ENCODE measurements at places on chromosomes 4 and X.

DNA sequence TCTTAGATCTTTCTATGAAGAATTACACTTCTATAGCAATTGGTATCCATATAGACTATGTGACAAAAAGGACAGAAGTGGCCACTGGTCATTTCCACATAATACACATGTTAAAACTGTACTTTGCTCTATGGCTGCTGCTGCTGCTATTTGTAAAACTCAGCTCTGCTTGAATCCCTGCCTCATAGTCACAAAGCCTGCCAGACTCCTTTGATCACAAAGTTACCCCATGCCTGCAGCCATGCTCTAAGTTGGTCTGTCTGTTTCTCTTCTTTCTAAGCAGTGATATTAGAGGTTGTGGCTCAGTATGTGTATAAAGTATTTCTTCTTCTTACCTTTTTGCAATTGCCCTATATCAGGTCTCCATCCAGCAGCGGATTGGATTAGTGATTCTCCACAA is 210.9 kb downstream of the GRID2 start:
- DNase-seq, result no peak

GRCh38 chr4:83589279-83589678 is 53.4 kb downstream of the GPAT3 start:
- no peak for DNase-seq

DNA sequence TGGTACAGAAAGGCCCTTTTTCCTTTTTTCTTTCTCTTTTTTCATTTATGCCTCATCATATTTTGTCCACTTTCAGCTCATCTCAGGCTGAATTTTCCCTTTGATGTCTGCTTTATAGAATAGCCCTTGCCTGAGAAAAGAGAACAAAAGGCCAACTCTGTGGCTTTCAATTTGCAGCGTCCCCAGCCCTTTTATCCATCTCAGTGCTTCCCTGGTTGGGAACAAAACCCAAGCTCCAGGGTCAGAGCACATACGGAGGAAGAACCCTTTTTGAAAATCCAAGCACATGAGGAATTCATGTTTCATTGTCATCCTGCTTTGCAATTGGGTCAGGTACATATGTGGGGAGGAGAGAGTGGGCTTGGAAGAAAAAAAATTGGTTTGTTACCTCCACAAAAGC is 47.5 kb downstream of the TMEM164 start:
- DNase-seq, result no peak

DNA sequence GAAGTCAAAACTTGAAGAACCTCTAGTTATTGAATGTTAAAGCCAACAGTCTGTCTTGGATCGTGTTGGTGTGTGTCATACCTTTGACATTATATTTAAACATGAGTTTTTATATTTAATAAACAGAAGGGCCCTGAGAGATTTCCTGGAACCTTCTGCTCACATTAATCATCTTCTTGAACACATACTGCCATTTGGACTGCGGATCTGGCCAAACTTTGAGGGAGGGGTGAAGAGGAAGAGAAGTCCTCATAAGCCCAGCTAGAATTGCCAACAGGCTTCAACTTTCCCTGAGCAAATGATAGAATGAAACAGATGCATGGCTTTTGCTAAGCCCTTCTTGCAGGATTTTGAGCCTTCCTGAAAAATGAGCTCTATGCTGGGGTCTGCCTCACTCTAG is 27.4 kb downstream of the CCKAR start:
- no peak for DNase-seq

- no peak for DNase-seq
Measured at GRCh38 chrX:47272013-47272408, 39.2 kb downstream of the USP11 start.

DNA sequence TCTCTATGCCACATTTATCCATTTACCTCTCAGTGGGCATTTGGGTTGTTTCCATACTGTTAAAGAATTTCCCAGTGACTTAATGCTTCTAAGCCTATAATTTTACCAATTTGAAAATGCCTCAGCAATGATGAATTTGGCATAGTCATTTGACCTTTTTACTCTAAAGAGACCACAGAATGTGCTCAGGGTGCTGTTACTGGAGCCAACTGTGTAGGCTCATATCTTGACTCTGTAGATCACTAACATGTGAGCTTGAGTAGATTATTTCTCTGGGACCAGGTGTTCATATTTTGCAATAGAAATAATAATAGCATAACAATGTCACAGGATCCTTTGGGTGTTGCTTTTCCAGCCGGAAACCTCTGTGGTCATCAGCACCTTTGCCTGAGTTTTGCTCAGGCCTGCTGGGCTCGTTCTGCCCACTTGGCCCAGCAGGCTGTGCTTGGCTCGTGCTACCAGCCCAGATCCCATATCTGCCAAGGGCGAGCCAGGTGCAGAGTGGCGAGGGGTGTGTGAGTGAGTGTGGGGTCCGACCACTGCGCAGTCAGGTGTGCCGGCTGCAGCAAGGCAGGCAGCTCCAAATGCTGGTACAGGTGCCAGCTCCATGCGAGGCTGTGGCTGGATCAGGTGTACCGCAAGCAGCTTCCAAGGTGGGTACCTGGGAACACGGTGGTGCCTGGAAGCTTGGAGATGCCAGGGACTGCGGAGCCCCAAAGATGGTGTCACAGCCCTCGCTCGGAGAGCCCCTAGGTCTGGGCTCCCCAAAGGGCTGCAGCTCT is 70.6 kb upstream of the ANK2 start:
- DNase-seq, result no peak

DNA sequence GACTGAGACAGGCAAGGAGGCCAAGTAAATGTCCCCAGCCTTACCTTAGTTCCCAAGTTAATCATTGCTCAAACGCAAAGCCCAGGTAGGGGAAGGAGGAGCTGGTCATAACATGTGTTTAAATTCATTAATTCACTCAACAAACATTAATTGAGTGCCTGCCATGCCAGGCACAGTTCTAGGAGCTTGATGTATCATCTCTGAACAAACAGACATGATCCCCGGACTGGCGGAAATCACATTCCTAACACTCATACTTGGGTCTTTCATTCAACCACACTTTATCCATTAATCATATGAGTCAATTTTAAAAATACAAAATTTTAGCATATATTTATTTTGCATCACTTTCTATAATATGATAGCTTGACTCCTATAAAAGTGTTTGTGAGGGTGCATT is 335.3 kb upstream of the NOCT start:
- DNase-seq, result no peak

DNA sequence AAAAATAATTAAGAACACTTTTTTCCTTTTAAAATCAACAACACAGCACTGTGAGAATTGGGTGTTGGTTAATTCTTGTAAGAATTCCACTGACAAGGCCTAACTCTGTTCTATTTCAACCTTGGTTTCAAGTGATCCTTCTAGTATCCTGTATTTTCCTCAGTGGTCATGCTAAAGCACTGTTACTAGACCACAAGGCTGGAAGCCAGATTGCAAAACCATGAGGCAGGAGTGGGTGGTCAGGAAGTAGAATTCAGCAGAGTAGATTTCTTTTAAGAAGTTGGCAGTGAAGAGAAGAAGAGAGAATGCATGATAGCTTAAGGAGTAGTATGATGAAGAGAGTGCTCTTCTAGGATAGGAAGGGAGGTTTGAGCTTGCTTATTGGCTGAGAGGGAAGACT is 71.6 kb upstream of the LEF1 start:
- DNase-seq, result no peak

- peak; percentile 66 for DNase-seq
Measured at GRCh38 chrX:40013266-40014195, 84.2 kb downstream of the BCOR start.

DNA sequence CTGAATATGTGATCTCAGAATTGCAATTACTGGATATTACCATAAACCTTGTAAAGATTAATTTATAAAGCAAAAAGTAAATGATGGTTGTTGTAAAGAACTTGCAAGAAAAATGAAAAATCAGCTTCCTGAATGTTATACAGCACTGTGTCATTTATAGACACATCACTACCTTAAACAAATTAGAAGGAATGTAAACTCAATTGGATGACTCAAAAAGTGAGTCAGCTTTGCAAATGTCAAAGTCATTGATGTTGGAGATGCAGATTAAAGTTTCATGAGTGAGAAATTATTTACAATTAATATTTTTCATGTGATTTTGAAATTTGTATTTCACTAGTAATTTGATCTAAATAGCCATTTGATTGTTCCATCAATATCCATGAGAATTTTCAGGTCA is 193.2 kb downstream of the RAPGEF2 start:
- no peak for DNase-seq

DNA sequence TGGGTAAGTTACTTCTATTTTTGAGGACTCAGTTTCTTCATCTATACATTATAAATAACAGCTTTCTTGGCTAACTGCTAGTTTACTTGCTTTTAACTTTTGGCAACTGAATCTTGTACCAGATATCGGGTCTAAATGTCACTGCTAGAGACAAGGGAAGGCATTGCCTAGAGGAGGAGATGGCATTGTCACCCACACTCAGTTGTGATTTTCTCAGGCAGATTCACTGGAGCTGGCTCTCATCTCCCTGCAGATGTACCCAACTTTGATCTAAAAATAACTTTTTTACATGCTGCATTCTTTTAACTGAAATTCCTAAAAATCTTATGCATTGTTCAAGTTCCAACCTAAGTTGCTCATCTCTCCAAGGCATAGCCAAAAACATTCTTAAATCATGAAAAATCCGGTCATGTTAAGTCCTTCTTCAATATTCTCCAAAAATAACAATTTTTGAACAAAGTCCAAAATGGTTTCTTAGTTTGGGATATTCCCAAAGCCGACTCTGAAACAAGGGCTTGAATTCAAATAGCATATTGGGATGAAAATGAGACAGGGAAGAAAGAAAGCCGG is 469.0 kb upstream of the BOD1L1 start:
- no peak for DNase-seq

DNA sequence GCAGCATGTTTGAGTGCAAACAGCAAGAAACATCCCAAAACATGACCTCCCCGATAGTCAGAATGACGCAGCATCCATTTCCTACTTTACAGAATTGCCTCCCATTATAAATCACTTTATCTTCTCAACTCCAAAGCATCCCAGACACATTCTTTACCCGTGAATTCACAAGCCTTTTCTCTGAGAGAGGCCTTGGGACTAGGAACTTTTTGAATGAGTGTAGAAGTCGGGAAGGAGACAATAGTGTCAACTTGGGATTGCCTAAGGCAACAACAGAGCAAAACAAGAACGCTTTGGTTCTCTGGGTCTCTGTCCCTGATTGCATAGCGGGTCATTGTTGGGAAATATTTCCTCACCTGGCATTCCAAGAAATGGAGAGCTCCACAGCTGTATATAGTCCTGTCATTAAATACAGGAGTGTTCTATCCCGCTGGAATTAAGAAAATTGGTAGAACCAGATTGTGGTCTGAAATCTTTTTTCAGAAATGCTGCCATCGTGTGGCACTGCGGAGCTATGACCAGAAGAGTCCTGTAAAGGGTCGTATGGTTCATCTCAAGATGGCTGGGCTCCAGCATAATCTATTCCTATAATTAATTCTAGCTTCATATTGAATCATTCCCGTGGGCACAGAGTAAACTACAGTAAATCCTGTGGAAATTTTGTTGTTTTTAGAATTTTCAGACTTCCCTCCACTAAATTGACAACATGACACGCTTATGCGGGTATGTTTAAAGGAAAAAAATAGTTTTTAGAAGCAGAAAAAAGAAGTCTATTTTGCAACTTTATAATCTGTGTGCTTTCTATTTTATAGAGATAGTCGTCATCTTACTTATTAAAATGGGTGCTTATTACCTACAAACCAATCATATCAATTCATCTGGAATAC is 2.0 kb upstream of the SPP1 start:
- DNase-seq, result peak; percentile 64

DNA sequence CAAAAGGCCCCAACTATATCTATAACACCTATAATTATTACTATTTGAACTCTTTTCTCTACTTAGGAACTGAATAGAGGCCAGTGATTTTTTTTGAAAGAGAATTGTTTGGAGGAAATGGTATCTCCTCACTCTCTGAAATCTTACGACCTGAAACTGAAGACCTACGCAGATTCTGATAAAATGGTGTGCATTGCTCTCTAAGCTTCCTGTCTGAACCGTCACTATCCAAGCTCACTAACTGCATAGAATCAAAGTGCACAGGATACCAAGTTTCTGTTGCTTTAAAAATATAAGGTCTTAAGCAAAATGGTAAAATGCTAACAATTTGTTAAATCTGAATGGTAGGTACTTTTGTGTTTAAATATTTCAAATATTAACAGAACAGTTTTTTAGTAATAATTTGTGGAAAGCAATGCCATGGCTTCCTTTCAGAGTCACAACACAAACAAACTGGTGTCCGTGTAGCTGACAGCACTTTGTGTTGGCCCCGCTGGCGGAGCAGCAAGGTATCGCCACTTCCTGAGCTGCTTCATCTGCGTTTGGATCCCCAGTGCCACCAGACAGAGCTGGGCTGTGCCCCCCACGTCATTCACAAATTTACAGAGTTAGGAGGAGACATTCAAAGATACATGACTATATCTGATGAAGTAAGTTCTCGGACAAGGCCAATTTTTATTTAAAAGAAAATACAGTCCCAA is 313.9 kb downstream of the FBXW7 start:
- DNase-seq, result no peak

DNA sequence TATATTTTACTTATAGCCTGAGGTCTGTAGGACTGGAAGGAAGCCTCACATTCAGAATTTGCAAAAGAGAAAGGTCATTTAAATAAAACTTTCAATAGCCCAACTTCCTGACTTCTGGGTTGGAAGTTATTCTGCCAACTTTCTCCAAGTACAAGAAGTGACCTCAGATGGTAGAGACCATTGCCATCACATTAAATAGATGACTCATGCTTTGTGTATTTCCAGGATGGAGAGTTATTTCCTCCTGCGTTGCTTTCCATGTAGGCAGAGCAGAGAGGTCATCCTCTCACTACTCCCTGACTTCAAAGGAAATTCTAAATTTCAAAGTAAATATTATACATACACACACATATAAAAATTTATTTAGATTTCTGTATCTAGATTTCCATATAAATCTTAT is 73.0 kb upstream of the NR3C2 start:
- no peak for DNase-seq

- no peak for DNase-seq
Measured at GRCh38 chr4:189202869-189203271, 737.8 kb upstream of the FRG1 start.

DNA sequence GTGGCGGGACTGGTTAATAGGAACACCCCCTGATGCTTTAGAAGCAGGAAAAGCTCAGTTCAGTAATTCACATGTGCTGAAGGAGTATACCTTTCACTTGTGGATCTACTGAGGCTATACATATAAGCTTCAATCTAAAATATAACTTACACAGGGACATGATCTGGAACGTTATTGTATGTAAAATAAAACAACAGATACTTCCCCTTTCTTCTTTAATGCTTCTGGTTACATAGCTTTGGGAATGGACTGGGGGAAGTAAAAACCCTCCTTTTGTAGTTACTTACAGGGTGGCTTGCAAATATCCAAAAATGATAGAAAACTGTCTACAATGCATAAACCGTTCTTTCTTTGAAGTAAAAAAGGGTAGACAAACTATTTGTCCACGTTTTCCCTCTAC is 1.9 kb downstream of the FGG start:
- DNase-seq, result no peak

GRCh38 chrX:133527415-133527814 is 112.1 kb upstream of the GPC4 start:
- no peak for DNase-seq

DNA sequence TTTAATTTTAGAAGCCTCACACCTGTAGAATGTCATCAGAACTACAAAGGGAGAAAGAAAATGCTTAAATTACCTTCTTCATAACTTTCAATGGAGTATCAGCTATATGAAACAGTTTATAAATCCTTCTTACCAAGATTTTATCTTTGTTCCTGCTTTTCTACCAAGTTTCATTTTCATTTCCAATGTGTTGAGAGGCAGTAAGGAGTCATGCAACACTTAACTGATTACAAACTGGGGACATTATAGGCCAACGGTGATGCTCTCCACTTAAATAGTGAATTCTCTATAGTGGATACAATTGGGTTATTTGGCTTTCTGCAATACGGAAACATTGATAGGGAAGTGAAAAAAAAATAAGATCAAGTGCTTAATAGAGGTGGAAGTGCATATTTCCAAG is 145.2 kb upstream of the FTHL17 start:
- DNase-seq, result no peak

Data from ovary (tissue), 10 donors.